Lung (tissue), 17 donors: ENCODE measurements at places on chromosomes 3 and 15.

GRCh38 chr15:52076889-52077781 lies 35.4 kb downstream of the BCL2L10 start:
- no peak overlapping the region for H3K4me3 ChIP-seq
- no peaks in the 10 kb centered on the region for H3K4me1 ChIP-seq
- no peaks in the 10 kb centered on the region for H3K36me3 ChIP-seq
- H3K27me3 ChIP-seq = no peaks in the 10 kb centered on the region
- no peak for DNase-seq

DNA sequence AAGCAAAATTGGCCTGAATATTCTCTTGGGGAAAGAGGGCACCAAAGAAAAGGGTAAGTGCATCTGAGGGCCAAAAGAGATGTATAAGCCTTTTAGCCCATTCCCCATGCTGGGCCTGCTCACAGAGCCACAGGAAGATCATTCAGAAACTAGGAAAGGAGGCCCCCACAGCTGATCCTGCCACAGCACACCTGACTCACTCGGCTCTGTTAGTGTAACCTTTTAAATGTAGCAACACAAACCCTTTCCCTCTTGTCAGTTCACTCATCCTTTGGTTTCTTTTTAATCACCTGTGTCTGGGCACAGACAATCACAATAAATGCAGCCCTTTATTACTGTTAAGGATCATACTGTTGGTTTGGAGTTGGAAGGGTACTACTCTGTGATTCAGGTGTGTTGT lies 69.9 kb downstream of the PDCD6IP start:
- no peak overlapping the region for H3K4me3 ChIP-seq
- H3K4me1 ChIP-seq = no peaks in the 10 kb centered on the region
- H3K27ac ChIP-seq = no peak overlapping the region
- H3K27me3 ChIP-seq = no peaks in the 10 kb centered on the region
- no peak for DNase-seq
- peaks cover 14% of the 10 kb centered on the region for H3K36me3 ChIP-seq

DNA sequence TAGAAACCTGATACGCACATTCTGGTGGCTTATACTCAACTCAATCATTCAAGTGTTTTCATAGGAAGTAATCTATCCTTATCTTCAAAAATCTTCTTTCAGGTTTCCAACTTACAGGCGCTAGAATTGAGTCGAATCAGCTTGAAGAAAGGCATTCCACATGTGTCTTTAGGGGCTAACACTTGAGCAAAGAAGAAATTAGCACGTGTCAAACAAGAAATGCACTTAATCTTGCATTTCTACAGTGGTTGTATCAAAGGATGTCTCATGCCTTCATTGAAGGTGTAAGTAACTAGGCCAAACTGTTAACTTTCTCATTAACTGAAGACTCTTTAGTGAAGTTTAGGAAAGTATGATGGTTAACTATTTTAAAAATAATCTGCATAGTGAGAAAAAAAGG lies 557.6 kb downstream of the MAGI1 start:
- H3K4me3 ChIP-seq = no peak overlapping the region
- H3K4me1 ChIP-seq = peaks cover 23% of the 10 kb centered on the region
- no peak for DNase-seq
- no peaks in the 10 kb centered on the region for H3K36me3 ChIP-seq
- no peaks in the 10 kb centered on the region for H3K27me3 ChIP-seq

GRCh38 chr15:25741256-25741580 lies 121.9 kb downstream of the ATP10A start:
- no peaks in the 10 kb centered on the region for H3K36me3 ChIP-seq
- H3K4me1 ChIP-seq = no peaks in the 10 kb centered on the region
- no peak for DNase-seq
- no peaks in the 10 kb centered on the region for H3K27me3 ChIP-seq
- H3K4me3 ChIP-seq = no peak overlapping the region

GRCh38 chr3:97979610-97980009 lies 7.4 kb upstream of the RIOX2 start:
- DNase-seq = no peak
- H3K36me3 ChIP-seq = no peaks in the 10 kb centered on the region
- H3K27ac ChIP-seq = no peak overlapping the region

- peaks cover 8% of the 10 kb centered on the region for H3K27me3 ChIP-seq
- no peak overlapping the region for H3K27ac ChIP-seq
- no peak overlapping the region for H3K4me3 ChIP-seq
These were observed 373.0 kb upstream of the PROK2 start for GRCh38 chr3:72157748-72158638.
